Globus pallidus (tissue), 1 donor: ENCODE measurements at places on chromosomes 6 and 20.

DNA sequence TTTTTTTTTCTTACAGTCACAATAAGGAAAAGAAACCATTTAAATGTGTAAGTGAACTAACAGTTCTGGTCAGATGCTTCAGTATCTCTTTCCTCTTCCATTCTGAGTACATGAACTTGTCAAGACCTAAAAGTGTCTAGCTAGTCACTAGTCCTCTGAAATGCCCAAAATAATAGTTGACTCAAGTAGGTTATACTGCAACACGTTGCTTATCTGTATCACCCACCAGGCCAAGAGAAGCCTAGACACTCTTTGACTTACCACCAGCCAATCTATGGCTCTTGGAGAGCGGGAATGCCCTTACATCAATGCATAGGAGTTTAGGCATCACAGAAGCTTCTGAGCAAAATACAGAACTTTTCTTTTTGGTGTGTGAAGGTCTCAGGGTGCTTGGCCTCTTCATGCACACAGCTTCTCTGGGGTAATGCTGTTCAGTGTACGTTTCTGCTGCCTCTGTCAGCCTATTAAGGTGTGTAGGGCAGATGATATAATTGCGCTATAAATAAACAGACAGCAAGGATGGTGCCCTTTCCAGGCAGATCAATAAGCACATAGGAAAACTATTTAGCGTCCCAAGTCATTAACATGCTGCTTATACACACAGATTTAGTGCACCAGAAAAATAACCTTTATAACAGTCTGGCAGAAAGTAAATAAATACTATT is 7.8 kb upstream of the GFOD1 start:
- DNase-seq = no peak

GRCh38 chr20:56776345-56776744 is 147.2 kb downstream of the TFAP2C start:
- no peak for DNase-seq

GRCh38 chr6:140988780-140989179 is 1143.9 kb upstream of the GJE1 start:
- DNase-seq = no peak

DNA sequence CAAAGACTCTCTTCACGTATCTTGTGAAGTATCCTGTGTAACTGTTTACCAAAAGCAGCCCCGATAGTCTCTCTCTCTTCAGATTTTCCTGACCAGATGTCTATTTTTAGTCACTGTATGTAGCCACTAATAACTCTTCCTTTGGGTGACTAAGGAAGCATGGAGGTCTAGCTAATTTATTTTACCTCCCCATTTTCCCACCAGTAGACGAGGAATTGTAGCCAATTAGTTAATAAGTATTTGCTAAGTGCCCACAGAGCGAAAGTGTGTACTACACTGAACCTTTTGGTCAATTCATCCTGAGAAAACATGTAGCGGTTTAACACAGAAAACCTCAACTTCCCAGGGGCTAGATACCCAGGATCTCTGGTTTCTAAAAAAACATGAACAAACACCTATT is 180.6 kb downstream of the TBX18 start:
- no peak for DNase-seq
